Dermis microvascular lymphatic vessel endothelial cell (primary cell): ENCODE measurements at places on chromosomes 7 and 10.

GRCh38 chr10:1735562-1735961 lies 1.8 kb downstream of the ADARB2 start:
- DNase-seq: no peak

GRCh38 chr10:32142646-32143045 lies 86.4 kb upstream of the KIF5B start:
- no peak for DNase-seq

DNA sequence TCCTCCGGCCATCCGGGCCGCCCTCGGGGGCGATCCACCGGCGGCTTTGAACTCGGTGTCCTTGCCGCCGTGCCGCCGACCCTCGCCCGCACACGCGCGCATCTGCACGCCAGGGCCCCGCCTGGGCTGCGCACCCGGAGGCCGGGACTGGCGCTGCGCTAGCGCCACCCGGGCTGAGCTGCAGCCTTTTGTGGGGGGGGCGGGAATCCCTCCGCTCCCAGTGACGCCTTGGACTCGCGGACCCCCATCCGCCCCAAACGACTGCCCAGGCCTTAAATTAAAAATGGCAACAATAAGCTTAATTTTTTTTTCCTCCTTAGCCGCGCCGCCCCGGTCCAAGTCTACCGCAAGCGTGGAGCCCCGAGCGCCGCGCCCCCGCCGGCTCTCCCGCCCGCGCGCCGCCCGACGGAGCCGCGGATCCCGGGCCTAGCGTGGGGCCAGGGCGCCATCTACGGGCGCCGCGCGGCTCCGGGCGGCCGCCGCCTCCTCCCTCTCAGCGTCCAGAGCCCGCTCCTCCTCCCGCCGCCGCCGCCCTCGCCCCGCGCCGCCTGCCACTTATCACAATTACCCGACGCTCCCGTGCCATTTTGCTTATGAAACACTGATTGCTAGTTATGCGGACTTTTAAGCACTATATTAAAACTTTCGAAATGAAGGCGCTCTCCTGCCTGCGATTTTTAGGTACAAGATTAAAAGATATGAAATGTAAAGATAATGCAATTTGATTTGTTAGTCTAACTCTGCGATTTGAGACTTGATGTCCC lies 7.5 kb upstream of the EBF3 start:
- DNase-seq: peak; percentile 75

GRCh38 chr10:1629326-1630198 lies 107.8 kb downstream of the ADARB2 start:
- DNase-seq: no peak

- DNase-seq: no peak
These were observed 1.7 kb upstream of the TNKS2 start for GRCh38 chr10:91796331-91797047.

- DNase-seq: no peak
These were observed 72.8 kb downstream of the BICC1 start for GRCh38 chr10:58585435-58585834.

- DNase-seq: no peak
These were observed 15.4 kb downstream of the ZMIZ2 start for GRCh38 chr7:44764081-44764480.

- DNase-seq: no peak
These were observed 208.5 kb downstream of the COBL start for GRCh38 chr7:51108134-51108533.
